ENCODE measurements at places on chromosomes 1 and 21.

GRCh38 chr1:159554261-159554660 lies 18.5 kb upstream of the OR10J5 start:
- DNase-seq = no peak

DNA sequence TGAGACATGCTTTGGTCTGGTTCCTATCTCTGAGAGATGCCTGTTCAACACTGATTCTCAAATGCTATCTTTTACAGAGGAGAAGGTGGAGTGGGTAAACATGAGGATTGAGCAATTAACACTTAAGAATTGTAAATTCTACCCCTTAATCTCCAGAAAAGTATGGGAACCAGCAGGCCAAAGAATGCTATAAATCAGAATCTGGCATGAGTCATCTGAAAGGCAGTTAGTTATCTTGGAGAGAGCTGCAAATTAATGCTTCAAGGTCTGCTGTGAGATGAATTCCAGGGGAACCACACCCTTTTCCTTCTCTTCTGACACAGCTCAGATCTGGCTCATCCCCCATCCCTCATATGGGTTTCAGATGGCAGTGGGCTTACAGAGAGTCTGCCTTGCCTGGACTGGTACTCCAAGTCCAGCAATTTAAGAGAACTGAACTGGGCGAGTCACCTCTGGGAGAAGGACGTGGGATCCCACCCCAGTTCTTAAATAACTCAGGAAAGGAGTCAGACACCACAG lies 5.2 kb downstream of the S100A10 start:
- no peak for DNase-seq

GRCh38 chr1:18798533-18798932 lies 60.9 kb downstream of the TAS1R2 start:
- no peak for DNase-seq

GRCh38 chr1:78096976-78097375 lies 51.2 kb downstream of the GIPC2 start:
- DNase-seq = no peak
